CD4-positive, alpha-beta memory T cell (primary cell): ENCODE measurements at places on chromosomes 13 and 19. TPM values are rescaled to one million over a fixed set of nuclear protein-coding genes. Genes with fewer than 3 reads are reported as not detected.

- no peaks in the 10 kb centered on the region for H3K27me3 ChIP-seq
- DNase-seq = no peak
- no peak overlapping the region for H3K4me3 ChIP-seq
- no peaks in the 10 kb centered on the region for H3K4me1 ChIP-seq
Observed at GRCh38 chr19:6610934-6611852, 20.2 kb upstream of the CD70 start.

DNA sequence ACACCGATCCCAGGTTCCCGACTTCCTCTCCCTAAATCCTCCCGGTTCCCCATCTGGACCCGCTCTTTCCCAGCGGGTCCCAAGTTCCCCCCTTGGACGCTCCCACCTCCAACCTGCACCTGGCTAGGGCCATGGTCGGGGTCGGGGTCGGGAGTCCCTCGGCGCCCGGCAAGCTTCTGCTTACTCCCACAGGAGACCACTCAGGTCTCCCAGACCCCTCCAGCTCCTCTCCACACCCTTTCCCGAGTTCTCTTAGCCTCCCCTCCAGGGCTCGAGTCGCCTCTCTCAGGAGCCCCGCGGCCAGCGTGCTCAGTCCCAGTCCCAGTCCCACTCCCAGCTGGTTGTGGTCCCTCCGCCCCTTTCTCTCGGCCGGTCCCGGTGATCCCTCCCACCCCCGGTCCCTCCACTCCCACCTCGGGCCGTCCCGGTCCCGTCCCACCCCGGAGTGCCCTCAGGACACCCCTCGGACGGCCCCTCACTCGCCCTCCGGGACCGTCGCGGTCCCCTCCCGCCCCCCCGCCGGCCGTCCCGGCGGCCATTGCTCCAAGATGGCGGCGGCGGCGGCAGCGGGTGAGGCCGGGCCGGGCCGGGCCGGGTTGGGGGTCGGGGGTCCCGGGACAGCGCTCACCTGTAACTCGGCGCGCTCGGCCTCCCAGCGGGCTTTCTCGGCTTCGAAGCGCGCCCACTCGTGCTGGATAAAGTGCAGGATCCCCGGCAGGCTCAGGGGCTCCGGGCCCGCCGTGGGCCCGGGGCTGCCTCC, at the start of gene FKRP:
Gene FKRP (plus strand): TSS at position 537 of the 760 bp plus-strand sequence. CDS start 9,394 bp downstream, outside the sequence.
- peak; percentile 27 for DNase-seq
- H3K27me3 ChIP-seq = no peaks in the 10 kb centered on the region
- peak within 1 kb of the TSS; percentile 76 for H3K27ac ChIP-seq
- peaks cover 43% of the 10 kb centered on the region for H3K4me1 ChIP-seq
- peaks cover 11% of the 10 kb centered on the region for H3K36me3 ChIP-seq

- no peaks in the 10 kb centered on the region for H3K27me3 ChIP-seq
- no peak for DNase-seq
- peaks cover 13% of the 10 kb centered on the region for H3K4me1 ChIP-seq
- H3K4me3 ChIP-seq = peak overlapping the region; percentile 52
- no peaks in the 10 kb centered on the region for H3K36me3 ChIP-seq
Observed at GRCh38 chr19:6198896-6199239, 63.4 kb downstream of the ACSBG2 start.

DNA sequence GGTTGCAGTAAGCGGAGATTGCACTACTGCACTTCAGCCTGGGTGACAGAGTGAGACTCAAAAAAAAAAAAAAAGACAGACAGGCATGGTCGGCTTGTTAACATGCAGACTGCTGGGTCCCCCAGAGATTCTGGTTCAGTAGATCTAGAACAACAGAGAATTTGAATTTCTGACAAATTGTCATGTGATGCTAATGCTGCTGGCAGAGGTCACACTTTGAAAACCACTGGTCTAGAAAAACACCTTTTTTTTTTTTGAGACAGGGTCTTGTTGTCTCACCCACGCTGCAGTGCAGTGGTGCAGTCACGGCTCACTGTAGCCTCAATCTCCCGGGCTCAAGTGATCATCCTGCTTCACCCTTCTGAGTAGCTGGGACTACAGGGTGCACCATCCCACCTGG, 7.7 kb upstream of the LRFN3 start:
- peaks cover 36% of the 10 kb centered on the region for H3K4me1 ChIP-seq
- no peaks in the 10 kb centered on the region for H3K36me3 ChIP-seq

DNA sequence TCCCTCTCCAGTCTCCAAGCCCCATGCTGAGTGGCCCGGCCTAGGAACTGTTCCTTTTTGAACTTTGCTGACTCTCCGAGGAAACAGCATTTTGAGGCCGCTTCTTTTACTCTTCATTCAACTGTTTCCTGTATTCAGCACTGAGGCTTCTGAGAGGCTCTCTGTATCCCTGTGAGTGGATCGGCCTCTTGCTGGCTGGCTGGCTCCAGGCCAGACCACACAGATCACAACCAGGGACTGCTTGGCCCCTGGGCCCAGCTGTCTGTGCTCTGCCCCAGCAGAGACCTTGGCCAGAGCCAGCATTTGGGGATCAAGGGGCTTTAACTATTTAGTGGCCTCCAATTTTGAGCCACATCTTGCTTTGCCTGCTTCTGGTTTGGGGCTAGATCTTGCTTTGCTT, 75.6 kb upstream of the KL start:
- H3K27ac ChIP-seq = no peak overlapping the region
- no peak overlapping the region for H3K4me3 ChIP-seq
- no peaks in the 10 kb centered on the region for H3K36me3 ChIP-seq
- no peaks in the 10 kb centered on the region for H3K27me3 ChIP-seq
- H3K4me1 ChIP-seq = no peaks in the 10 kb centered on the region
- DNase-seq = no peak

GRCh38 chr13:97019236-97019635, 25.0 kb upstream of the OXGR1 start:
- no peaks in the 10 kb centered on the region for H3K36me3 ChIP-seq
- H3K27ac ChIP-seq = no peak overlapping the region

Gene TRPC4
- not detected for total RNA-seq

DNA sequence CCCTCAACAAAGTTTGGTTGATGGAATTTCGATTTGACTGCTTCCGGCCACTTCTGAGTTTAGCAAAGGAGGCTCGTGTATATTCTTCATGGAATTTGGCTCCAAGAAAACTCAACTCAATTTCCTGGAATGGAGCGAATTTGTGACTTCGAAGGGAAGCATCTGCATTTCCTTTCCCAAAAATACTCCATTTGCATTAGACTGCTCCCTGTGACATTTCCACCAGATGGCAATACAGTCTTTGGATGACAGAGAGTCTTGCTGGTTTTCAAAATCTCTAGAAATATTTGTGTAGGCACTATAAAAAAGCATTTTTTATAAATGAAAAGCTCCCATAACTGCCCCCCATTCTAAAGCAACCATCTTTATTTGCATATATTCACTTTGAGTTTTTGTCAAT, 4.1 kb downstream of the C1QTNF9 start:
- no peak overlapping the region for H3K4me3 ChIP-seq
- H3K36me3 ChIP-seq = no peaks in the 10 kb centered on the region
- no peak for DNase-seq
- H3K27me3 ChIP-seq = no peaks in the 10 kb centered on the region
- H3K4me1 ChIP-seq = no peaks in the 10 kb centered on the region

- H3K4me3 ChIP-seq = no peak overlapping the region
- DNase-seq = no peak
- H3K36me3 ChIP-seq = no peaks in the 10 kb centered on the region
- no peak overlapping the region for H3K27ac ChIP-seq
Observed at GRCh38 chr13:70408865-70409264, 300.6 kb upstream of the KLHL1 start.

Gene RFPL4A
- total RNA-seq = not detected

- H3K36me3 ChIP-seq = no peaks in the 10 kb centered on the region
- no peak overlapping the region for H3K27ac ChIP-seq
- H3K27me3 ChIP-seq = no peaks in the 10 kb centered on the region
- H3K4me1 ChIP-seq = no peaks in the 10 kb centered on the region
- H3K4me3 ChIP-seq = no peak overlapping the region
- no peak for DNase-seq
Observed at GRCh38 chr13:23705583-23705982, 135.4 kb downstream of the TNFRSF19 start.

Gene KIR2DL3
- not detected for total RNA-seq

DNA sequence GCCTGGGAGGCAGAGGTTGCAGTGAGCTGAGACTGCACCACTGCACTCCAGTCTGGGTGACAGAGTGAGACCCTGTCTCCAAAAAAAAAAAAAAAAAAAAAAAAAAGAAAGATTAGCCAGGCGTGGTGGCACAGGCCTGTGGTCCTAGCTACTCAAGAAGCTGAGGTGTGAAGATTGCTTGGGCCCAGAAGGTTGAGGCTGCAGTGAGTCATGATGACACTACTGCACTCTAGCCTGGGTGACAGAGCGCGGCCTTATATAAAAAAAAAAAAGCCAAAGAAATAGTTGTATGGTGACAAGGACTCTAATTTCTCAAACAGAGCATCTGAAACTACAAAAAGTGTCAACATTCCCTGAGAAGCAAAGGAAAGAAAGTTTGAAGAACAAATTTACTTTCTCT, 3.4 kb downstream of the PBX4 start:
- no peaks in the 10 kb centered on the region for H3K27me3 ChIP-seq
- H3K4me1 ChIP-seq = peaks cover 61% of the 10 kb centered on the region
- no peak for DNase-seq
- no peaks in the 10 kb centered on the region for H3K36me3 ChIP-seq
- no peak overlapping the region for H3K4me3 ChIP-seq

Gene RXFP2
- not detected for total RNA-seq

- peaks cover 52% of the 10 kb centered on the region for H3K4me1 ChIP-seq
- peak overlapping the region; percentile 83 for H3K27ac ChIP-seq
- H3K36me3 ChIP-seq = no peaks in the 10 kb centered on the region
- peak; percentile 63 for DNase-seq
- peak overlapping the region; percentile 41 for H3K4me3 ChIP-seq
- no peaks in the 10 kb centered on the region for H3K27me3 ChIP-seq
Observed at GRCh38 chr19:42121656-42122069, 10.6 kb downstream of the POU2F2 start.

DNA sequence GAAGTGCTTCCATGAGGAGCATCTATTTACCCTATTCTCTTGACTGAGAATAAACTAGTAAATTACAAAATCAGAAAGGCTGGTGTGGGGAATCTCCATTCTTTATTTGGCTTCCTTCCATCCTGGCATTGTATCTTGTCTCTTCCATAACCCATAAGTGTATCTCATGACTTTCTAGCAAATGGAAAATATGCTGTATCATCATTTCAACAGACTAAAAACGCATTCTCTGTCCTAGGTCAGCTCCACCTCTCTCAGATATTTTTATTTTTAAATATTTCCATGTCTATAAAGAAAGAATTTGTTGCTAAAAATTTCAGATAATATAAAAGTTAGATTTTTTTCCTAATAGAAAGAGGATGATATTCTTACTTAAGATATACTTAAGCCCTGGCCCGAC, 154.2 kb upstream of the MYO16 start:
- H3K27ac ChIP-seq = no peak overlapping the region
- no peaks in the 10 kb centered on the region for H3K27me3 ChIP-seq
- DNase-seq = no peak
- H3K4me3 ChIP-seq = no peak overlapping the region

DNA sequence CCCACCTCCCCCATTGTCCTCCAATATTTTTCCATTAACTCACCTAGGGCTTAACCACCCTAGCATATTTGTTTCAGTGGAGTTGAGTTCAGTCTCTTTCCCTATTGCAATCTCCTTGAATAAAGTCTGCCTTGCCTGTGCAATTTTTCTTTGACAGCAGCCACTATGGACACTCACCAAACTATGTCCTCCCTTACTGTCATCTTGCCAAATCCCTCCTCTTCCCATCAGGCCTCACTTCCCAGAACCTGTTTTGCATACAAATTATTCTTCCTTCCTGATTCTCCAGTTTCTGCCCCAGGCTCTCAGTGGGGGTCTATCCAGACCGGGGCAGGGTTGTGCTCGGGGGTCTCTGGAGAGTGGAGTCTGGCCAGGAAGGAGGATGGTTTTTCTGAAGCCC, 2.2 kb upstream of the LYPD5 start:
- H3K4me3 ChIP-seq = no peak overlapping the region
- H3K27me3 ChIP-seq = no peaks in the 10 kb centered on the region
- no peak overlapping the region for H3K27ac ChIP-seq
- DNase-seq = no peak
- H3K36me3 ChIP-seq = no peaks in the 10 kb centered on the region

GRCh38 chr13:91520952-91521351, 122.5 kb downstream of the GPC5 start:
- no peaks in the 10 kb centered on the region for H3K27me3 ChIP-seq
- no peak overlapping the region for H3K27ac ChIP-seq
- H3K4me3 ChIP-seq = no peak overlapping the region
- no peaks in the 10 kb centered on the region for H3K36me3 ChIP-seq

DNA sequence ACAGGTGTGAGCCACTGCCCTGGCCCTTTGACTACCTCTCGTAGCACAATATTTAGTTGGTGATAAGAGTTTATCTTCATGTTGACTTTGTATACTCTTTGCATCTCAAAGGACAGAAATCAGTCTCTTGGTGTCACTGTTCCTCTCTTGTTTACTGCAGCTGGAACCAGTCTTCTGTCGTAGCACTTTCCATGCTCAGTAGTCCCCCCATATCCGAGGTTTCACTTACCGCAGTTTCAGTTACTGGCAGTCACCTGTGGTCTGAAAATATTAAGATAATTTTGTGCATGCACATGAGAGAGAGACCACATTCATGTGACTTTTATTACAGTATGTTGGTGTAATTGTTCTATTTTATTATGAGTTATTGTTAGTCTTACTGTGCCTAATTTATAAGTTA, 49.1 kb downstream of the WASF3 start:
- H3K36me3 ChIP-seq = no peaks in the 10 kb centered on the region
- H3K27me3 ChIP-seq = no peaks in the 10 kb centered on the region
- DNase-seq = no peak
- H3K27ac ChIP-seq = no peak overlapping the region

Gene SMIM24
- not detected for total RNA-seq

DNA sequence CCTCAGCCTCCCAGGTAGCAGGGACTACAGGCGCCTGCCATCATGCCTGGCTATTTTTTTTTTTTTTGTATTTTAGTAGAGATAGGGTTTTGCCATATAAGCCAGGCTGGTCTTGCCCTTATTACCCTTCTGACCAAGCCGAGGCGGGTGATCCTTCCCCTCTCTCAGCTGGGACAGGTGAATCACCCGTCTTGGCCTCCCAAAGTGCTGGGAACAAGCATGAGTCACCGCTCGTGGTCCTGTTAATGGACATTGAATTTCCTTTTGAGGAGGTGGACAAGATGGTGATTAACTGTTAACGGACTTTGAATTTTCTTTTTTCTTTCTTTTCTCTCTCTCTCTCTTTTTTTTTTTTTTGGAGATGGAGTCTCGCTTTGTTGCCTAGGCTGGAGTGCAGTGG, 10.6 kb downstream of the CD70 start:
- no peaks in the 10 kb centered on the region for H3K27me3 ChIP-seq
- no peak overlapping the region for H3K27ac ChIP-seq
- no peak for DNase-seq
- H3K4me1 ChIP-seq = peaks cover 9% of the 10 kb centered on the region
- H3K36me3 ChIP-seq = no peaks in the 10 kb centered on the region
- H3K4me3 ChIP-seq = no peak overlapping the region

DNA sequence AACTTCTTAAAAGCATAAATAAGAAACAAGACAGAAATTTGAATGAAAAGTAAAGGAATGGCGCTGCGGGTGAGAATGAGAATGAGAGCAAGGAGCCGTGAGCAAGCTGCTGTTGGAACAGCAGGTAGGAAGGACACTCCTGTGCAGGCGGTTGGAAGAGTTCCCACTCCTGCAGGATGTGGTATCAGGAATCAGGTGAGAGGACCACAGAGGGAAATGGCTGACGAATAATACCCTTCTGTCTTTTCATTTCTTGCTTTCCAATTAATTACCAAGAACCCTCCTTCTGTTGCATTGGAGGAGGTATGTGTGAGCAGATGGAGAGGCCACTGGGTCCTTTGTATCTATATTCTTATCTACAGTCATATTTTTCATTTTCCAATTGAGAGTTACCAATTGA, 1504.2 kb downstream of the EFNB2 start:
- H3K36me3 ChIP-seq = no peaks in the 10 kb centered on the region
- H3K4me1 ChIP-seq = no peaks in the 10 kb centered on the region
- no peak overlapping the region for H3K27ac ChIP-seq
- no peak overlapping the region for H3K4me3 ChIP-seq

GRCh38 chr13:106029676-106030290, 505.7 kb downstream of the EFNB2 start:
- H3K4me1 ChIP-seq = no peaks in the 10 kb centered on the region
- H3K4me3 ChIP-seq = no peak overlapping the region
- no peaks in the 10 kb centered on the region for H3K27me3 ChIP-seq
- H3K36me3 ChIP-seq = no peaks in the 10 kb centered on the region
